ENCODE measurements at places on chromosomes 11 and 22.

DNA sequence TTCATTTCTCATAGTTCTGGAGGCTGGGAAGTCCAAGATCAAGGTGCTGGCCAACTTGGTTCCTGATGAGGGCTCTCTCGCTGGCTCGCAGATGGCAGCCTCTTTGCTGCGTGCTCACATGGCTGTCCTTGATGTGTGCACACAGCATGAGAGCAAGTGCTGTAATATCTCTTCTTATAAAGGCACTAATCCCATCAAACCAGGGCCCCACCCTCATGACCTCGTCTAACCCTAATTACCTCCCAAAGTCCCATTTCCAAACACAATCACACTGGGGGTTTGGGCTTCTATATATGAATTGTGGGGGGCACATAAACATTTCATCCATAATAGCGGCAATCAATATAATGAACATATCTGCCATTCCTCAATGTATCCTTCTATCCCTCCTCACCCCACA is 1062.1 kb downstream of the BRD1 start:
- DNase-seq, result no peak

- no peak for DNase-seq
Measured at GRCh38 chr11:134753771-134754520, 341.9 kb upstream of the B3GAT1 start.

DNA sequence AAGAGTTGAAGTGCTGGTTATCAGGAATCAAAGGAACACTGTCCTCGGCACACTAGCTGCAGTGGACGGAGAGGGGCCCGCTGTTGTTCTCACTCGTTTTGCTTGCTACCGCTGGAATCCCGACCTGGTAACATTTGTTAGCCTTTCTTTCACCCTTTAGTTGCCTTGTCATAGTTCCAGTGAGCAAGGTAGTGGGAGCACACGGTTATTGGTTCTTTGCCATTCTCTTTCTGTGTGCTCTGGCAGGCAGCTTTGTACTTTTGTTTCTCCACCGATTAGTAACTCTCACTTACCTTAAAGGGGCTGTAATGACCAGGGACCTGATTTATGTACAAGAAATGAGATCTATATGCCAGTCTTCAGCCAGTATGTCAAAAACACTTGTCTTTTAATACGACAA is 1.8 kb downstream of the DEPDC7 start:
- peak; percentile 33 for DNase-seq

DNA sequence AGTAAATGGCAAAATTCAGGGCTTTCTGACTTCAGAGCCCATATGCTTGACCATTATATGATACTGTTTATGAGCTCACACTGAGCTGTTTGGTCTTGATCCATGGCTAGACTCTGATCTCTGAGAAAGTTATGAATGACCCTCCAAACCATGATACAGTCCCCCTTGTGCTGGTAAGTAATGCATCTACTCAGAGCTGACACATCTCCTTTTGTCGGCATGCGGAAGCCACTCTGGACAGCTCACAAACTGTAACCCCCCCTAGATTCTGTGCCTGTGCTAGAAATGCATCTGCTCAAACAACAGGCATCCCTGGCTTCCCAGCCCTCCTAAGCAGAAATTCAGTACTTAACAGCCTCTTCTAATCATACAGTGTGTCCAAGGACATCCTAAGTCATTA is 150.8 kb upstream of the RAG2 start:
- DNase-seq, result no peak

DNA sequence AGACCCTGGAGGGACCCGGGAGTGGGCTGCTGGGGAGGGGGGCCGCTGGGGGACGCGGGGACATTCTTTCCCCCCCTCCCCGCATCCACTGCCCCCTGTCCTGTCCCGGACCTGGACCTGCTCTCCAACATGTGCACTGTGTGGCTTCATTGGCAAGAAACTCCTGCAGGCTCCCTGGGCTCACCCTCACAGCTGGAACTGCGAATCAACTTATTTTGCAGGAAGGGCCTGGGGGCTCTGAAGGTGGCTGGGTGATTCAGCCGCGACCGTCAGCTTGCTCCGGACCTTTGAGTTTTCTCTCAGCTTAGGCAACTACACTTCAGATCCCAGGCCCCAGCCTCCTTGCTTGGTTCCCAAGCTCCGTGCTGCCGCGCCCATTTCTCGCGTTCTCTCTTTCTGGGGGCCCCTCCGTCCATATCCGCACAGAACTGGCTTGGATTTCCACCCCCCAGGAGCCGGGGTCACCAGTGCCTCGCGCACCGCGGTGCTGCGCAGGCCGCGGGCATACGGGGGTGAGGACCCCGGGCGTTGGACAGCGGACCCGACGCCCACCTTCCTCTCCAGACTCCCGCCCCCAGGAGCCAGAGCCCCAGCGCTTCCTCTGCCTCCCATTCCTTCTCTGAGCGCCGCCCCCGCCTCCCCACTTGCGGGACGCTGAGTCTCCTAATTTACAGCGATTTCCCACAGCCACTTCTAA is 471 bp upstream of the AHNAK start:
- peak; percentile 68 for DNase-seq

- no peak for DNase-seq
Measured at GRCh38 chr11:73463359-73463758, 87.2 kb downstream of the RELT start.

DNA sequence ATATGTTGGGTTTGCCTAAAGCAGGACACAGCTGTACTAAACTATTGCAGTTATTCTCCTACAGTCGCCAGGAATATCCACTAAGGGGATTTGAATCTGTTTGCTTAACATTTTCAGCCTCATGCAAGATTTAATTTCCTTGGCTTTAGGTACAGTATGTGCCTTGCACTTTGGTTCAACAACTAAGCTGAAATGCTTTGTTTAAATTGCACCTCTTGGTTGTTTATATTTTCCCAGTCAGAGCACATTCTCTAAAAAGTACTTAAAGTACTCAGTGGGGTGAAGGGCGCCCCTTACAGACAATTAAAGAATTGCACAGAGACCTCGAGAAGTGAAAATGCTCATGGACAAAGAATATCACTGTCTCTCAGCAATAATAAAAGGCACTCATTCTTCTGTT is 107.8 kb upstream of the MTNR1B start:
- no peak for DNase-seq

DNA sequence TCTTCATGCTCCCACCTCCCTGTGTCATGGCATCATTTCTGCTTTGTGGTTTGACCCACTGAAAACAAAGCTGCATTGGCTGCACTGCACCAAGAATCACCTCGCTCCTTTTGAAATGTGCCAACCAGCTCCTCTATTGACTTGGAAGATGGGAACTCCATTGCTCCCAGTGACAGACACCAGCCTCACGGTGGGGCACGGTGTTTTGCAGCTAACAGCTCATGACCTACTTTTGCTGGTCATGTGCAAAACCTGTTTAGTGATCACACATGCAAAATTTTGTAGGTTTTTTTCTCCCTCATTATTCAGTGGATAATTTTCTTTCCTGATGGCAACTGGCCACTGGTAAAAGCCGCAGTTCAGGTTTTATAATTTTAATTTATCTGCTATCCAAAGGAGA is 36.8 kb downstream of the ARFGAP2 start:
- no peak for DNase-seq

DNA sequence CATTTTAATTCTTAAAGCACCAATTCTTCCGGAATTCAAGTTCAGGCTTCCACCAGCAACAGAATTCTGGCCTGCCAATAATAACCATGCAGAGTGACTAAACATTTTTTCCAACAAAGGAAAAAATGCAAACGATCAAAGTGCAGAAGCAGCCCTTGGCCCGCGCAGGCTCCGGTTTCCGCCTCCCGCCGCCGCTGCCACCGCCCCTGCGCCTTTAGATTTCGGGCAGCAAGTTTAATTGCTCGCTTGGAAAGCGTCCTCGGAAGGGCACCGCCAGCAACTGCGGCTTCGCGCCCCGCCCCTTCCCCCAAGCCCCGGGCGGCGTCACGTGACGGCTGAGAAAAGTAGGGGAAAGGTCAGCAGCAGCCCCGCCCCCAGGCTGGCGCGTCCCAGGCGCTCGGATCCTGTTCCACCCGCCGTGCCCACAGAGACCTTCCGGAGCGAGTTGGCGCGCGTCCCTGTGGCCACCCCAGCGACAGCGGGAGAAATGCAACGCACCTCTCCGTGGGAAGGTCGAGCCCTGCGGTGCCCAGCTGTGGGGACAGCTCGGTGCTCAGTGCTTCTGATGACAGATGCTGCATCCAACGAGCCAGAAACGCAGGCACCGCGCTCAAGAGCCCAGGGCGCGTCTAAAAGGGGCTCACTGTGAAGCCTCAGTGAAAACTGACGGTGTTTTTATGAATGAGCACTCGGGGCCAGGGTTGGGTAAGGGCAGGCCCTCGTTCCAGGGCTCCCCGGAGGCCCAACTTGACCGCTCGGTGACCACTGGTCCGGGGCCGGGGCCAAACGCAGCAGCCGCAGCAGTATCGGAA is 2.5 kb downstream of the CPT1A start:
- peak; percentile 92 for DNase-seq

GRCh38 chr11:119889728-119890280 is 160.8 kb upstream of the NECTIN1 start:
- no peak for DNase-seq

DNA sequence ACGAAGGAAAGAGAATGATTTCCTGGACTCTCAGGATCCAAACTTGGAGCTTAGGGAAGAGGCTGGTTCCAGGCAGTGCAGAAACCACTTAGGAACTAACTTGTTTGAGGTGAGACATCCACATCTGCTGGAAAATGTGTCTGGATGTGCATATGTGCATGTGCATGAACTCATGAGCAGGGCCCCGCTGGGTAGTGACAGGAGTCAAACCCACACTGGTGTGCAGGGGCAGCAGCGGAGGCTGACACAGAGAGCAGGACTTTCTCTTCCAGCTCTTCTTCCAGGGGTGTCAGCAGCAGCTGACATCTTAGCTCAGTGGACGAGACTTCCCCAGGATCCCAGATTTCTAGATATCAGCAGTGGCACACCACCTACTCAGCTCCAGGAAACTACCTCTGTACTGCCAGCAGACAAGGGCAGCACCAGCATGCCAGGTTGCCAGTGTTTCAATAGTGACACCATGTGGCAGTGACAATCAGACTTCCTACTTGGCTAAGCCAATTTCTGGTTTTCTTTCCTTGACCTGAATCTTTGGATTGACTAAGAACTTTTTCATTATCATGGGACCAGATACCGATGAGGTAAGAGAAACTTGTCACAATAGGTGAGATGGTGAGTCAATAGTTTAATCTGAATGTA is 227.5 kb upstream of the ZC3H12C start:
- peak; percentile 59 for DNase-seq

- DNase-seq, result no peak
Measured at GRCh38 chr11:12695873-12696272, 21.7 kb downstream of the TEAD1 start.

- DNase-seq, result no peak
Measured at GRCh38 chr11:119664063-119664572, 64.9 kb downstream of the NECTIN1 start.

GRCh38 chr11:80343436-80343835 is 902.6 kb upstream of the TENM4 start:
- no peak for DNase-seq

DNA sequence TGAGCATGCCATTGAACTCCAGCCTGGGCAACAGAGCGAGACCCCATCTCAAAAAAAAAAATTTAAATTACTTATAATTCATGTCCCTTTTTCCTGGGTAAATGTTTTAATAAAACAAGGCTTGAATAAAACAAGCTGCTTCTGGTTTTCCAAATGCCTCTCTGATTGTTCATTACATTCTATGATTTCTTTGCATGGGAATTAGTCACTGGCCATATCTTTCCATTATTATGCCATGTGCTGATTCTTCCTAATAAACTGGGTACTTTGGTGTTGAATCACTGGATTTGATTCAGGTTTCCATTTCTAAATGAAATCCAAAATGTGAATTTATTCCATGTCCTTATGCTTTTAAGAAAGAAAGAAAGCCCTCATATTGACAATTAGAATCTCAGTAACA is 42.6 kb downstream of the ZNF215 start:
- DNase-seq, result peak; percentile 10

GRCh38 chr22:44429941-44430587 is 68.0 kb downstream of the RTL6 start:
- DNase-seq, result no peak

GRCh38 chr11:76690736-76691135 is 20.2 kb upstream of the LRRC32 start:
- no peak for DNase-seq

GRCh38 chr11:110490886-110491285 is 61.1 kb downstream of the FDX1 start:
- peak; percentile 71 for DNase-seq

DNA sequence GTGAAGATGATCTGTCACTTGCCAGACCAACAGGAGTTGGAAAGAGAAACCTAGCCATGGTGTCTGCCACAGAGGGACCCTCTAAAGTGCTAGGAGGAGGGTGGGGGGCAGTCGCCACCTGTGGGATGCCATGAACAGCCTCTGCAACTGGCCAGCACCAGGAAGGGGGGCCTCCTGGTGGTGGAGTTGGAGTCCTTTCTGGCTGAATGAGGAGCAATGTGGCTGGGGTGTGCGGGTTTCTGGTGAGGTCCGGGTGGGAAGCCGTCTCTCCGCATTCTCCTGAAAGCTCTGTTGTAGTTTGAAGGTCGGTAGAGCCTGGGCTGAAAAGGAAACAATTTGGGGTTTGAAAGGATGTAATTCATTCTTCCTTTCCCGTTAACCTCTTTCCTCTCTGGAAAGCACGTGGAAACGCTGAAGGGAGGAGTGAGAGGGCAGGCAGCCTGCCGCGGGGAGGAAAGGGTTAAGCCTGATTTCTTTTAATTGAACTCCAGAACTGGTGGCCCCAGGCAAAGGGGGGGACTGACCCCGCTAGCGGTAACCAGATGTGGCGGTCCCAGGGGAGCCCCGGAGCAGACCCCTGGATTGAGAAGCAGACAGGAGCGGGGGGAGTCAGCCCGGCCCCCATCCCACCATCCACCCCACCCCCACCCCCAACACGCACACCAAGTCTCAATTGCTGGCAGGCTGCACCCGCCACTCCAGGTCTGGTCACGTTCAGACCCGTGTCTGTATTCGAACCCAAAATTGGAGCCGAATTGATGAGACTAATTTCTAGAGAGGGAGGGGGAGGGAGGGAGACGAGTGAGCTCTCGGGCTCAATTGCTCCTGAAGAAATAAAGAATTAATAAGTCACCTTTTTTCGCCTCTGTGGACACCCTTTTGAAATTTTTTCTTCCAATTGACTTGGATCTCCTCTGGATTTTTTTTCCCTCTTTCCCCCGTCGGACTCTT is 1.8 kb upstream of the FLI1 start:
- no peak for DNase-seq

DNA sequence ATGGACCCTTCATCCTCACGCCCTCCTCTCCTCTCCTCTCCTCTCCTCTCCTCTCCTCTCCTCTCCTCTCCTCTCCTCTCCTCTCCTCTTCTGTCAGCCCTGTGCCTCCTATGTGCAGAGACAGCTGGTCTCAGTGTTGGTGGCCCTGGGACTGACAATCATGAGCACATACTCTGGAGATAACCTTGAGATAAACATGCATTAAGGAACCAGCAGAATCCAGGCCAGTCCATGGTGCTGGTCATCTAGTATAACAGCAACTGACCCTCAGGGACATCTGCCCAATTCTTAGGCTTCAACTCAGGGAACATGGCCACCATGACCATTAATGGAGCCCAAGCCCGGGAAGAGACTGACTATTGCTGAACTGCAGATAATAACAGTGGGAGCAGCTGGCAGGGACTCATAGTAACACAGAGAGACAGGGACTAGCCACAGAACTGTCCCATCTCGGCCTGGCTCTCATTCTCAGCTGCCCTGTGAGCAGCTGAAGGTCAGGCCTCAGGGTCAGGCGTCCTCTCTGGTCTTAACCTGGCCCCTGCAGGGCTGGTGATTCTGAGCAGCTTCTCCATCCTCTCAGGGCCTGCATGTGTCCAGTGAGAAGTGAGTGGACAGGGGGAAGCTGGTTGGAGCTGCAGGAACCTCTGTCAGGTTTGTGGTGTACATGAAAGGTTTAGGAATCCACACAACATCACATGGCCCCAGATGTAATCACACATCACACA is 45.4 kb downstream of the GGTLC2 start:
- DNase-seq, result no peak

- no peak for DNase-seq
Measured at GRCh38 chr11:123304828-123305466, 109.9 kb upstream of the CLMP start.

Measured in M059J (cell line).